ENCODE measurements at places on chromosomes 16 and 17.

GRCh38 chr17:39954876-39955275 is 7.9 kb upstream of the GSDMA start:
- DNase-seq, result no peak

- peak; percentile 38 for DNase-seq
Measured at GRCh38 chr17:10226930-10227695, 28.7 kb upstream of the GAS7 start.

DNA sequence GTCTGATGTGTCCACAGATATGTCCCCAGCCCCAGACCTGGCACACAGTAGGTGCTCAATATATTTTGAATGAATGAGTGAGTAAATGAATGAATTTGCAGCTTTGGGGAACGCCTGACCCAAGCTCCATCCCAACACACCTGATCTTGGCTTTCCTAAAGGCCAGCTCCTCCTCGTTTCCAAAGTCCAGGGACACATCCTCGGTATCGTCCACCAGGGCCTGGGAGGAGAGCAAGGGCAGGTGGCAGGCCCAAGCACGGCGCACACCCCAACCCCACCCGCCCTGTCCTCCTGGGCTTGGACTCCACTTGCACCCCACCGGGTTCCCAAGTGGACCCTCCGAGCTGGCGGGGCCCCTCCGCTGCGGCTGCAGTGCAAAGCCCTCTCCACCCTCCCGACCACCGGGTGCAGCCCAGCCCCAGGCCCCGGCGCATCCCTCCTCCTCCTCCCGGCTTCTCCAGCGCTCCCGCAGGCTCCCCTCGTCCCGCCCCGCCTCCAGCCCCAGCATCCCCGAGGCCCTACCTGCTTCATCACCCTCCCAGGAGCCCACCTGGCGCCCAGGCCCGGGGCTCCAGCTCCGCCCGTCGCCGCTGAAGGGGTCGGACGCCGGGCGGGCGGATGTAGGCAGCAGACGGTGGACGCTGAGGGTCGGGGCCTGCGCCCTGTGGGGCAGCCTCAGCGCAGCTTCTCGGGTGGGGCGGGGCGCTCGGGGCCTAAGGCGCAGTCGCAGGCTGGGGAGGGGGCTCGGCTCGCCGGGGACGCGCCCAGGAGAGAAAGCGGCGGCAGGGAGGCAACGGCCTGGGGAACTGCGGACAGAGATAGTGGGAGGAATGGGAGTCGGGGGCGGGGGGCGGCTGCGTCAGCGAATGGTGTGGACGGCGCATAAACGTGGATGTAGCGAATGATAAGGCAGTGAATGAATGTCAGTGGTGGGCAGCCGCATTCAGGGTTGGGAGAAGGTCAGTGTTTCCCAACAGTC is at the start of gene TVP23A:
Gene TVP23A, minus strand, starts transcription at position 832 of the 979 bp plus-strand sequence. Its CDS starts 301 bp downstream, at position 531.
- DNase-seq, result no peak

- DNase-seq, result no peak
Measured at GRCh38 chr16:65781363-65781762, 585.1 kb upstream of the CDH5 start.

- no peak for DNase-seq
Measured at GRCh38 chr17:63716426-63716825, 16.5 kb upstream of the LIMD2 start.

GRCh38 chr16:89456419-89456959 is 33.9 kb downstream of the ANKRD11 start:
- no peak for DNase-seq

GRCh38 chr17:3497101-3497500 is 21.3 kb downstream of the ASPA start:
- no peak for DNase-seq

DNA sequence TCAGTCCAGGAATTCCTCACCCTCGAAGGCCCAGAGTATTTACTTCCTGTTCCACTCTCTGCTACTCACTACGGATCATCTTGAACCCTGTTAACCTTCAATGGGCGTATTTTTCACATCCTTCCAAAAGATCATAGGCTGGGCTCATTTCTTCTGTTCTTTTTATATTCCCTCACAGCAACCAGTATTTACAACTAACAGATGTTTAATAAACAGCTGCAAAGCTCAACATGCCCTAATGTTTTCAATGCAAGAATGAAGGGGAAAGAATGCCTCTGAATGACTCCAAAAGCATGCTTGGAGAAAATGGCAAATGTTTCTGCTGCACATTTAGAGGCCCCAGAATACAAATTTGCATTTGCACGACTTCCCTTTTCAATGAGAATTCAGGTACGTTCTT is 174.9 kb downstream of the ZFHX3 start:
- DNase-seq, result no peak

GRCh38 chr17:6507535-6507934 is 48.8 kb downstream of the PITPNM3 start:
- no peak for DNase-seq

DNA sequence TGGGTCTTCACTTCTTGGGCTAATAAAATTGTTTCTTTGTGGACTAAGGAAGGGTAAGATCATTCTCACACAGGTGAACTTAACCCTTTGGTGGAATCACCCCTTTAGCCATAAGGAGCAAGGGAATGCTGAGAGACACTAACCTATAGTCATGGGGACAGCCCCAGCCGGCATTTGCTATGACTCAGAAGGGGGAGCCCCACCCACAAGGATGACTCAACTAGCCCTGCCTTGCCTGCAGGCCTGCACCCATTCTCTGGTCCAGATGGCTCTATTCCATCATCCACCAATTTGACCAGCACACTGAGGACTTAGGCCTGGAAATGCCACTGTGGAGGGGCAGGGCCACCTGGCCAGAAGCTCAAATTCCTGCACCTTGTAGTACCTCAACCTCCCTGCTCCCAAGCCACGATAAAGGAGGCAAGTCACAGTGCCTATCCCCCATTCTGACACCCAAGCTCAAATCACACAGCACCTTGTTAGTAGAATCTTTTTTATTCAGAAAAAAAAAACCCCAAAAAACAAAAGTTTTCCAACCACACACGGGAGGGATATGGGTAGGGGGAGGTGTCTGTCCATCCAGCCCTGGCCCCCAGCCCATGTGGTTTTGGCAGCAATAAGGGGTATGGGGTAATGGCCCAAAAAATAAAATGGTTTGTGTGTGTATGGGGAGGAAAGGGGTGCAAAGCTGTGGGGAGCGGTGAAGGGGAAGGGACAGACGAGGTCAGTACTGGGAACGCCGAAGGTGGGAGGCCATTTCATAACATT is 3.0 kb downstream of the PFN1 start:
- peak; percentile 90 for DNase-seq

DNA sequence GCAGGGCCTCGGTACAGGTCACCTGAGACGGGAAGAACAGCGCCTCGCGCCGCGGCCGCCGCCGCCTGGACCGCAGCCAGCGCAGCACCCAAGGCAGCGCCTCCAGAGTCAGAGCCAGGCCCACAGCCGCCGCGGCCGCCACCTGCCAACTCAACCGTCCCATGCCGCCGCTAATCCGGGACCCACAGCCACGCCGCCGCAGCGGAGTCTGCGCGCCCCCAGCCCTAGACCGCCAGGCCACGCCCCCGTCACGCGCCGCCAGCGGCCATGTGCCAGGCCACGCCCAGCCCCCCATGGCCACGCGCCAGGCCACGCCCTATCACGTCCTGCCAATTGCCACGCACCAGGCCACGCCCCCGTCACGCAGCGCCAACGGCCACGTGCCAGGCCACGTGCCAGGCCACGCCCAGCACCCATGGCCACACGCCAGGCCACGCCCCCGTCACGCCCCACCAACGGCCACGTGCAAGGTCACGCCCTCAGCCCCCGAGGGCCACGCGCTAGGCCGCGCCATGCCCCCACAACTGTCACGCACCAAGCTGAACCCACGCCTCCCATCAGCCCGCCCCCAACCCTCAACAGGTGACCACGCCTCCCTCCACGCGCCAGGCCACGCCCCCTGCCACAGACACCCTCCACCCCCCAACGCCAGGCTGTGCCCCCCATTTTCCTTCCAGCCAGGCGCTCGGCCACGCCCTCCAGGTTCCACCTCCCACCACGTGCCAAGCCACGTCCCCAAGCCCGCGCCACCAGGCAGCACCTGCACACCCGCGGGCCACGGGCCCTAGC is at the start of gene PLD6:
Gene PLD6, minus strand, starts transcription at position 210 of the 789 bp plus-strand sequence. Its CDS starts 47 bp downstream, at position 163.
- DNase-seq, result peak; percentile 91

- no peak for DNase-seq
Measured at GRCh38 chr17:74888469-74888868, 5.0 kb downstream of the FADS6 start.

GRCh38 chr17:82869536-82869935 is 29.7 kb upstream of the ZNF750 start:
- DNase-seq, result no peak

DNA sequence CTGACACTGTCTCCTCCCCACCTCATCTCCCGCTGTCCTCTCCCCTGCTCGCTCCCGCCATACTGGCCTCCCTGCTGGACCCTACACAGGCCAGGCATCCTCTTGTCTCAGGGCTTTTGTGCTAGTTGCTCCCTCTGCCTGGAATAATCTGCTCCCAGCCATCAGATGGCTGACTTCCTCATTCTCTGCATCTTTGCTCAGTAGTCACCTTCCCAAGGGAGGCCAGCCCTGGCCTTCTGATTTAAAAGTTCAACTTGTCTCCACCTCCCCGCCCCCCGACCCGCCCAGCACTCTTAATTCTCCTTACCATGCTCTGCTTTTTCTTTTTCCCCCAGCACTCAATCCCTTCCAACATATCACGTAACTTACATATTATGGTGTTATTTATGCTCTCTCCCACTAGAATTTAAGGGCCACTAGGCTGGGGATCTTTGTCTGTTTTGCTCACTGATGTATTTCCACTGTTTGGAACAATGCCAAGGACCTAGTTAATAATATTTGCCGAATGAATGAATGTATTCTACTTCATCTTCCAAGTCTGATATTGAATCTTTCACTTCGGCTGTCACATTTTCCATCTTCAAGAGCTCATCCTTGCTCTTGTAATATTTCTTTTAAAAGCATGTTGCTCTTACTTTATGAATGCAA is 178.3 kb downstream of the CDK5R1 start:
- no peak for DNase-seq

GRCh38 chr17:80102664-80103448 is 1.5 kb downstream of the GAA start:
- DNase-seq, result no peak

DNA sequence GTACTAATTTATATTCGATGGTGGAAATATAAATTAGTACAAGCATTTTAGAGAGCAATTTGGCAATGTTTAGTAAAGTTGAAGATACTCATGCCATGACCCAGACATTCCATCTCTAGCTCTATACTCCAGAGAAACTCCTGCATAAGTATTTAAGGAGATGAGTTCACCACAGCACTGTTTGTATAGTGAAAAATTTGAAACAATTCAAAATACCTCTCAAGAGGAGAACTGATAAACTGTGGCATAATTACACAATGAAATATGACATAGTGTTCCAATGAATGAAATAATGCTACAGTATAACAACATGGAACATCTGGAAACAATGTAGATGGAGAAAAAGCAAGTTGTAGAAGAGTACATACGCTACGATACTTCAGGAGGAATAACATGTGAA is 48.6 kb upstream of the IRX3 start:
- no peak for DNase-seq

DNA sequence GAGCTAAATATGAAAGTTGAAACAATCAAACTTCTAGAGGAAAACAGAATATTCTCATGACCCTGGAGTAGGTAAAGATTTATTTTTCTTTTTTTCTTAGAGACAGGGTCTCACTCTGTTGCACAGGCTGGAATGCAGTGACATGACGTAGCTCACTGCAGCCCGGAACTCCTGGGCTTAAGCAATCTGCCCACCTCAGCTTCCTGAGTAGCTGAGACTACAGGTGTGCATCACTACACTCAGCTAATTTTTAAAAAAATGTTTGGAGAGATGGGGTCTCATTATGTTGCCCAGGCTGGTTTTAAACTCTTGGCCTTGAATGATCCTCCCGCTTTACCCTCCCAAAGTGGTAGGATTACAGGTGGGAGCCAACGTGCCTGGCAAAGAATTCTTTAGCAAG is 15.5 kb downstream of the IKZF3 start:
- DNase-seq, result no peak

DNA sequence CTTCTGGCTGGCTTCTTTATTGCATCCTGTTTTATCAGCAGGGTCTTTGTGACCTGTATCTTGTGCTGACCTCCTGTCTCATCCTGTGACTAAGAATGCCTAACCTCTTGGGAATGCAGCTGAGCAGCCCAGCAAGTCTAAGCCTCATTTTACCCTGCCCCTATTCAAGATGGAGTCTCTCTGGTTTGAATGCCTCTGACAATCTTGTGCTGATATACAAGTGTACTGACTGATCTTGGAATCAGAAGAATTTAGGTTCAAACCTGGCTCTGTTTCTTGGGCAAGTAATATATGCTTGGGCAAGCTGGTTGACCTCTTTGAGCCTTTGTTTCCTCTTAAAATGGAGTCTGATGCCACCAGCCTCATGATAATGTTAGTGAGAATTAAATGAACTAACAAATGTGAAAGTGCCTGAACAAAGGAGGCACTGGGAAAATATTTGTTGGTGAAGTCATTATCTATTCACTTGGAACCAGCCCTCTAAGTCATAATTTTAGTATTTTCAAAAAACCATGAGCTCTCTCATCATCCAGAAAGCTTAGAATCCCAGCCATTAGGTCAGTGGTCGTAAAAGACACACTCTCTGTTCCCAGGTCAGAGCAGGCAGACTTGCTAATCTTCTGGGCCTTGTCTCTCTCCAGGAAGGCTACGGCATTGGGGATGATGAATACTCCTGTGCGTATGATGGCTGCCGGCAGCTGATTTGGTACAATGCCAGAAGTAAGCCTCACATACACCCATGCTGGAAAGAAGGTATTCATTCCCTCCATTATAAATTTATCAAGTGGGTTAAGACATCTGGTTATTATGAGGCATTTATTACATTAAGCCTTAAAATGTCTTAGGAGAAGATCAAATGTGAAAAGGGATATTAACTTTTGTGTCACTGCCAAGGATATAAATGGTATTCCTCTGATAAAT is 18.1 kb upstream of the ARL2BP start:
- DNase-seq, result no peak

DNA sequence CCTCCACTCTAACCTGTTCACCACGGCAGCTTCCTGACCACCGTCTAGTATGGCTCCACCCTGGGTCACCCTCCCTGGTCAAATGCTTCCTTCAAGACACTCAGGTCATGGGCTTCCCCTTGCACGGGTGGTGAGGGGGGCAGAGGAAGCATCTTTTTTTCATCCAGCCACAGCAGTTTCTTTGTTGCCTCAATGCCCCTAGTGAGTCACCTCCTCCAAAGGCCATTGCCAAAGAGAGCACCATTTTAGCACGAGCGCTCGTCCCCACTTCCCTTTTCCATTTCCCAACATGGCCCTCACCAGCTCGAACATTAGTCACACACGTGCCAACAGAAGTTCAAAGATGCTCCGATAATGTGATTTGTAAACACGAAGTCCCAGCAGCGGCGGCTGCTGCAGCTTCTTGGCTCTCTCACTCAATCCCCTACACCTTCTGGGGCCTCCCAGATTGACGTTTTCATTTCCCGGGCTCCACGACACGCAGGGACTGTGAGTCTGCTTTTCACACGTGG is 134.6 kb downstream of the GAS7 start:
- no peak for DNase-seq
